Activated CD4-positive, alpha-beta T cell treated with anti-CD3 and anti-CD28 coated beads, Interleukin-2, amount 50 U/mL, for 16 hours (primary cell): ENCODE measurements at places on chromosomes 6 and 20.

DNA sequence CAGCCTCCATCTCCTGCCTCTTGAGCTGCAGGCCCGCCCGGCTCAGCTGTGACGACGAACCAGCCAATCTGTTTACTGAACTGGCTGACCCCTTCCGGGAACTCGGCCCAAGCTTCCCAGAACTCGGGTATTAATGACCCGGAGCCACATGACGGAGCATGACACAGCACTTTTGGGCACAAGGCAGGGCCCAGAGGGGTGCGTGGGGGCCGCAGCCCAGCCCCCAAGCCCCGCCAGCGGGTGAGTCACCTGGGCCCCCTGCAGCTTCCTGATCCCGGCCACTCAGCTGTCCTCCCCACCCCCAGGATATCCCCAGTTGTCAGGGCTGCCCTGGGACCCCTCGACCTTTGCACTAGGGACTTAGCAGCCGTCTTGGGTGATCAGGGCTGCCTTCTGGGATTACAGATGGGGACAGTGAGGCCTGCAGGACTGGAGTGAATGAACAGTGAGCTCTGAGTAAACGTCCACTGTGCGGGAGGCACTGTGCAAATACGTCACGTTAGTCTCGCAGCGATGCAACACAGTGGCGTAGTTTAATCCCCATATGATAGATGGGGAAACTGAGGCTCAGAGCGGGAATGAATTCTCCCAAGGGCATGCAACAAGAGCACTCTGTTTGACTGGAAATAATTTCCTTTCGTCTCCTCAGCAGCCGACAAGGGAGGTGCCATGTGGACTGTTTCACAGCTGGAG, 102.1 kb downstream of the CEBPB start:
- DNase-seq: peak; percentile 85

DNA sequence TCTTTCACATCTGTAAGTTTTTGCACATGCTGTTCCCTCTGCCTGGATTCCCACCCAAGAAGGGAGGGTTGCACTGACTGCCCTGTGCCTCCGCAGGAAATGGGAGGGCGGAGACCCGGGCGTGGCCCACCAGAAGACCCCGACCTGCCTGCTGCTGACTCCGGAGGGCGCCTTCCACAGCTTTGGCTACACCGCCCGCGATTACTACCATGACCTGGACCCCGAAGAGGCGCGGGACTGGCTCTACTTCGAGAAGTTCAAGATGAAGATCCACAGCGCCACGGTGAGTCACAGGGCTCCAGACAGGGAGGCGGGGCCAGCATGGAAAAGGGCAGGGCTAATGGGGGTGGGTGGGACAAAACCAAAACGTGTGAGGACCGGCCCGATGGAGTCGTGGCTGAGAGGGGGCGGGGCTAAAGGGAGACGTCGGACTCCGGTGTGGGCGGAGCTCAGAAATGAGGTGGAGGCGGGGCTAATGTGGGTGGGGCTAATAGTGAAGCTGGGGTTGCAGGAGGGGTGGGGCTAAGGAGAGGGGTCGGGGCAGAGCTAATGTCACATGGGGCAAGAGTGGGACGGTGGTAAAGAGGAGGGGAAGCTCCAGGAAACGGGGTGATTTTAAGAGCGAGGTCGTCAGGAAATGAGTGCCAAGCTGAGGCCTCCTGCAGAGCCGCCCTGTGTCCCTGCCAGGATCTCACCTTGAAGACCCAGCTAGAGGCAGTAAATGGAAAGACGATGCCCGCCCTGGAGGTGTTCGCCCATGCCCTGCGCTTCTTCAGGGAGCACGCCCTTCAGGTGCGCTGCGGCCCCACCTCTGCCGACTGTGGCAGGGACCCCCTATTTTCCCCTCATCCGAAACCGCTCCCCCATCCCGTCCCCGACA, 12.6 kb downstream of the HSPA12B start:
- peak; percentile 67 for DNase-seq

GRCh38 chr6:149455031-149455732, 29.6 kb downstream of the ZC3H12D start:
- no peak for DNase-seq

- DNase-seq: no peak
Observed at GRCh38 chr6:30361661-30362060, 16.7 kb downstream of the RPP21 start.

DNA sequence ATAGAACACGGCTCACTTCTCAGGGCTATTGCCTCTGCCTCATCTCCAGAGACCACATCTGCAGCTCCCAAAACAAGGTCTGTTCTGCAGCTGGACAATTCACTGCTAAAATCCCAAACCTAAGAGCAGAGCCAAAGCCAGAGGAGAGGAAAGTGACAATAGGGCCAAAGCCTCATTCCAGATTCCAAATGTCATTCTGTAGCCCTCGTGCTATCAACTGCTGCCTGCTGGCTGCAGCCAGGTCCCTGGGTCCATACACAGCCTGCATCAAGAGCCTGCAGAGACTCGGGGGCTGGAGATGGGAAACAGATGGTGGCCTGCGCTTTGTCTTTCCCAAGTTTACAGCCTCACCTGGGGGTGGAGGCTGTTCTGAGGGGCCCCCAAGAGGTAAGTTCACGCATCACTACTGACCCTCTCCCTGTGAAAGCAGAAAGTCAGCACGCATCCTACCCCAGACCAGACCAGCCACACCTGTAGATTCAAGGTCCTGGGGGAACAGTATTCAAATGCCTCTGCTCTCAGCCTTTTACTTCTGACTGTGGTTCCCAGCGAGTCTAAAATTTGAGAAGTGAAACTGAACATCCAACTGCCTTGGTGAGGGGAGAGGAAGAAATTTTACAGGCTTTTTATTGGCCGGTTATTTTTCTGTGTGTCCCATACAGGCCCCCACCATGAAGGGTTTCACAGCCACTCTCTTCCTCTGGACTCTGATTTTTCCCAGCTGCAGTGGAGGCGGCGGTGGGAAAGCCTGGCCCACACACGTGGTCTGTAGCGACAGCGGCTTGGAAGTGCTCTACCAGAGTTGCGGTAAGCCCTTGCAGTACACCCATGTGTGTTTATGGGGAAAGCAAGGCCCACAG, at the start of gene LY86:
TSS of gene LY86 (plus strand) at position 657 of the 860 bp plus-strand sequence. CDS start at position 672, 15 bp downstream.
- no peak for DNase-seq

- DNase-seq: no peak
Observed at GRCh38 chr6:2630359-2630758, 120.4 kb downstream of the MYLK4 start.

DNA sequence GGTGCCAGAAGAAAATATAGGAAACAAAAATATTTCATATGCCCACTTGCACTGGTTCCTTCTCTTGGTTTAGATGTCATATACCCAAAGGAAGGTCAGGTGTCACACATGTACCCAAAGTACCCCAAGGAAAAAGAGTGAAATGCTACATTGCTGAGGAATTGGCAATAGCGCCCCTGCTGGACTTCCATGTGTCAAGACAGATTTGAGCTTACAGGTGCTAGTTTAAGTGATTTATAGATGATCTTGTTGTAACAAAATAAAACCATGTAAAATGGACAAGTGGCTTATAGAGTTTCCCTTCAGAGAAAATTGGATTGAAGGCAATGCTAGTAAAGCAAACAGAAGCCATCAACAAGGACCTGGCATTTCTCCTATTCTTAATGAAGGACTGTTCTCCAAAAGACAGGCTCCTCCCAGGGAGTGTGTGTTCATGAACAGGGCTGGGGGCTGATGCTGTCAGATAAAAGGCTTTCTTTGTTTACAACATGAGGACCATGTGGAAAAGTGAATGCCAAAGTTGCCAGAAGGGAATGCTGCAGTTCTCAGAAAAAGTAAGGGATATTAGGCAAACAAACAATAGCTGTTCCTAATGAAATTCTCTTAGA, 64.3 kb upstream of the PAK5 start:
- DNase-seq: no peak

- DNase-seq: no peak
Observed at GRCh38 chr6:109239651-109240321, 142.5 kb downstream of the CD164 start.

- DNase-seq: no peak
Observed at GRCh38 chr20:25690427-25690826, 6.2 kb downstream of the ZNF337 start.

- DNase-seq: no peak
Observed at GRCh38 chr6:158056804-158057203, 75.1 kb downstream of the SYNJ2 start.

- DNase-seq: peak; percentile 46
Observed at GRCh38 chr6:11224966-11225463, 7.5 kb downstream of the NEDD9 start.

DNA sequence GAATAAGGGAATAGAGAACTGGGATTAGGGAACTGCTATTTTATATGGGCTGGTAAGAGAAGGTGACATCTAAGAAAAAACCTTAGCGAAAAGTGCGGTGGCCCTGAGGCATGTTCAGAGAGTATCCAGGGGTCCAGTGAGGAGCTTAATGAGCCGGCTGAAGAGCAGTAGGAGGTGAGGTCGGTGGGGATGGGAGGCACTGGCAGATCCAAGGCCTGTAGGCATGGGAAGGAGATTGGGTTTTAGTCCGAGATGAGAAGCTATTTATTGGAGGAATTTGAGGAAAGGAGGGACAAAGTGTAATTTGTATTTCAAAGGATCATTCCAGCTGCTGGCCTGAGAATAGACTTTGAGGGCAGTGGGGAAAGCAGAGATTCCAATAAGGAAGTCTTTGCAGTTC, 123.8 kb downstream of the QKI start:
- no peak for DNase-seq

GRCh38 chr6:14380086-14380820, 262.7 kb downstream of the CD83 start:
- DNase-seq: no peak

GRCh38 chr6:2917801-2918445, 14.8 kb upstream of the SERPINB9 start:
- no peak for DNase-seq

GRCh38 chr6:41723530-41724227, 11.7 kb downstream of the TFEB start:
- DNase-seq: no peak

DNA sequence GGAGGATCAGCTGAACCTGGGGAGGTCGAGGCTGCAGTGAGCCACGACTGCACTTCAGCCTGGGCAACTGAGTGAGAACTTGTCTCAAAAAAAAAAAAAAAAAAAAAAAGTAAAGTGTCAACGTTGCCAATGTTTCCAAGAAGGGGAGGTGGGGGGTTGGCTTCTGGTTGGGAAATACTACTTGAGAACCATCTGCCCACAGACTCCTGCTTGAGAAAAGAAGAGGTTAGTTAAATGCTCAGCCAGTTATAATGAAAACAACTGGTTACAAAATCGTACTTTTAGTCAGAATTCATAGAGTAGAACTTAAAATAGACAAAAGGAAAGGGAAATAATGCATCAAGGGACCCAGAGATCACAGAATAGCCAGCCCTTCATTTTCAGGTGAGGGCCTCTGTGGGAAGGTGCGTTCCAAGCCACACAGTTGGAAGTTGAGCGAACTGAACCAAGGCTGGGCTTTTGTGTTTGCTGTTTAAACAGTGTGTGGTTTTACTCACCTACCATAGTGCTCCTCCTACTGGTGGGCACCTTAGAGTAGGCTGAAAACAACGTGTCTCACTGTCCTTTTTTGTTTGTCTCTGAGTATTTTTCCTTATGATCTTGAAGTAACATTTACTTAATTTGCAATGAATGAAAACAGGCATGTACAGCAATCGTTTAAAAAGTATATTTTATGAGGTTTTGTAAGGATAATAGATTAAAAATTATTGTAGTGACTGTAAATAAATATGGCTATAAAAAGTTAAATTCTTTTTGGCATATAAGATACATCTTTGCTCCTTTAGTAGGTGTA, 200.7 kb downstream of the BCAS1 start:
- peak; percentile 84 for DNase-seq

DNA sequence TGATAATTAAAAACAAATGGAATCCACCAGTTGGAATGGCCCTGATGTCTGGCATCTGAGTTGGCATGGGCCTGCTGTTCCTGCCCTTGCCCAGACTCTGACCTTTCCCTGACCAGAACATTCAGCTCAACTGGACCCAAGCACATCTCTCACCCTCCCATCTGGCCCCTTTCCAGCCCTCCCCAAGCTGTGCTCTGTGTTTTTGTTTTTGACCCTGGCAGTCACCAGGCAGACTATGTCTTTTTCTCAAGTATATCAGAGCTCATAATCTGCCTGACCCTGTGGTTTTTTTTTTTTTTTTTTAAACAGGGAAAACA, 117.6 kb downstream of the TRDN start:
- no peak for DNase-seq

GRCh38 chr20:11755071-11755841, 162.4 kb upstream of the BTBD3 start:
- no peak for DNase-seq

- DNase-seq: no peak
Observed at GRCh38 chr20:50221501-50222308, 31.1 kb downstream of the CEBPB start.

DNA sequence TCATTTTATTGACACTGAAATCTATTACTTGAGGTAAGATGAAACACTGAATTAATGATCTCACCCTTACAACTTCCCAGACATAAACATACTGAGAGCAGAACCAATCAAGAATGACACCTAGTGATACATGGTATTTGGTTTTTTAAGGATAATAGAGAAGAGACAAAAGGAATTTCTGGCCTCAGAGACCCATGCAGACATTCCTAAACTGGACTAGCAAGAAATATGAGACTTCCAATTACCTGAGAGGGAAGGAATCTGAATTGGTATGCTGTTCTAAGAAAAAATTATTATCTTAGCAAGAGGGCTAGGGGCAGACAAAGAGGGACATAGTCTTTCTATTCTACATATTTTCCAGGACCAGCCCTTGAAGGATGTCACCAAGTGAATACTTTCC, 141.1 kb downstream of the BMP5 start:
- DNase-seq: no peak

DNA sequence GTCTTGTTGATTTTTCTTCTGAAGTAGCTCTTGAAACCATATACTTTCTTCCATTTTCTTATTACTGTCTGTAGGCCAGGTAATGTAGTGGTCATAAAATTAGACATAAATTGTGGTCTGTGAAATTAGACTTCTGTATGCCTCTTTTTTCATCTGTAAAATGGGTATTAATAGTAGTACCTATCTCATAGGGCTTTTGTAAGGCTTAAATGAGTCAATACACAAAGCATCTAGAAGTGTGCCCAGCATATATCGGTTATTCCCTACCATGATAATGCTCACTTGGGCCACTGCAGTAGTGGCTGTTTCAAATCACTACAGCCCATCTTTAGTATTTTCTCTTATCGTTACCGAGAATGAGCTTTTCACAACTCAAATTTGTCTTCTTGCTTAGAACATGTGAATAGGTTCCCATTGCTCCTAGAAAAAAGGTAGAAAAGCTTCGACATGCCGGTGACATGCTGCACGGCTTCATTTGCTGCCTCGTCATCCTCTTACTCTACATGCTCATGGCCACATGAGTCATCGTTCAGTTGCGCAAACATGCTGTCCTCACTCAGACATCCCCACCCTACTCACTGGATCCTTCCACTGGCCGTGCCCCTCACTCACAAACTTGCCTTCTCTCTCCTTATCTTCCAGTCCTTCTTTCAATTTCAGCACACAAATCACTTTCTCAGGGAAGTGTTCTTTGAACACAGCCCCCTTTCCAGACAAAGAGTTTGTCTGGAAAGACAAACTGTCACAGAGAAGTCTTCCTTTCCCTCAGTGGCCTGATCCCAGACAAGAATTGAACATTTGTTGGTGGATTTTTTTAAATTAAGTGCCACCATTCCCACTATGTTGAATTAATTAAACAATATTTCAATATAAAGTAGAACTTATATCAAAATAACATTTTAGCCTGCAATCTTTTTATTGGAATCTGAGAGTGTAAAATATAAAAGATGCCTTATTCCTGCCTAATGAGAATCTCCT, 32.2 kb upstream of the ERVFRD-1 start:
- DNase-seq: peak; percentile 10
